ENCODE measurements at places on chromosomes 11 and 22.

GRCh38 chr11:125941619-125942611 lies 3.9 kb upstream of the VSIG10L2 start:
- peak; percentile 31 for DNase-seq

DNA sequence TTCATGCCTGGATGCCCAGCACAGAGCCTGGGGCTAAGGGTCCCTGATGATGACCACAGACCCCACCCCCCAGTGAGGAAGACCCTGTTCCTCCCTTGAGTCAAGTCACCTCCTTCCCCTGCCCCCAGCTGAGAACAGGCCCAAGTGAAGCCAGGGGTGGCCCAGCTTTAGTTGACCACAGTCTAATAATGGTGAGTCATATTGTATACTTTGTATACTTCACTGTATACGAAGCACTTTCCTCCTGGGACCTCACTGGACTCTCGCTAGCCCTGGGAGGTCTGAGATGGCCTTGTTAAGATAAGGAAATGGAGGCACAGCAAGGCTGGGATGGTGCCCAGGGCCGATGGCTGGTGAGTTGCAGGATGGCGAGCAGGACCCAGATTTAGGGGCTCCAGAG lies 3.7 kb upstream of the FLRT1 start:
- DNase-seq = no peak

DNA sequence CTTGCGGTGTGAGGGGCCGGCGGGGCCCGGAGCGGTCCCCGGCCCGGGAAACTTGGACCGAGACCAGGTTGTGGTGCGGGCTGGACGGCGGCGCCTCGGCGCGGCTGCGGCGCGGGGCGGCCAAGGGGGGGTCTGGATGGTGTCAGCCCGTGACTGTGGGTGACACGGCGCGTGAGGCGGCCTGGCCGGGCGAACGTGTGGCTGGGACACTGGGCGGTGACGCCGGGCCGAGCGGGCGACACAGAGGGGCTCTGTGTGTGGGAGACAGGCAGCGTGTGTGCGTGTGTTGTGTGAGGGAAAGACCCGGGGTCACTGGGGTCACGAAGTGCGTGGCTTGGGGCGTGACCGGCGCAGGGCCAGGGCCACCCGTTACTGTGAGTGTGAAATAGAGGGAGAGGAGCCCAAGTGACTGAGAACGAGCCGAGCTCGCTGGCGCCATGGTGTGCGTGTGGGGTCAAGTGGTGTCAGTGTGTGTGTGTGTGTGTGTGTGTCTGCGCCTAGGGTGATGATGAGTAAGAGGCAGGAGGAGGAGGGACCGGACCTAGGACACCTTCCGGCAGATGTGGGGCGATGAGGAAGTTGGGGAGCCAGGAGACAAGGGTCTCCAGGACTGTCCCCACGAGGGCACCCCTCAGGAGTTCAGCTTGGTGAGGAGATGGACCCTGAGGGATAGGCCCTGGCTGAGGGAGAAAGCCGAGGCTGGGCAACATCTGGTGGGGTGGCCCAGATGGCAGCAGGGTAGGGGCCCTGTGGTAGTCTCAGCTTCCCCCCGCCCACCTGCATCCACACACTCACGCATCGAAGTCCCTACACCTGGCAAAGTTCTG lies 817 bp downstream of the RELT start:
- peak; percentile 69 for DNase-seq

- DNase-seq = no peak
Measured at GRCh38 chr11:29482510-29482909, 534.3 kb downstream of the KCNA4 start.

GRCh38 chr11:112831041-112831440 lies 130.2 kb upstream of the NCAM1 start:
- no peak for DNase-seq

DNA sequence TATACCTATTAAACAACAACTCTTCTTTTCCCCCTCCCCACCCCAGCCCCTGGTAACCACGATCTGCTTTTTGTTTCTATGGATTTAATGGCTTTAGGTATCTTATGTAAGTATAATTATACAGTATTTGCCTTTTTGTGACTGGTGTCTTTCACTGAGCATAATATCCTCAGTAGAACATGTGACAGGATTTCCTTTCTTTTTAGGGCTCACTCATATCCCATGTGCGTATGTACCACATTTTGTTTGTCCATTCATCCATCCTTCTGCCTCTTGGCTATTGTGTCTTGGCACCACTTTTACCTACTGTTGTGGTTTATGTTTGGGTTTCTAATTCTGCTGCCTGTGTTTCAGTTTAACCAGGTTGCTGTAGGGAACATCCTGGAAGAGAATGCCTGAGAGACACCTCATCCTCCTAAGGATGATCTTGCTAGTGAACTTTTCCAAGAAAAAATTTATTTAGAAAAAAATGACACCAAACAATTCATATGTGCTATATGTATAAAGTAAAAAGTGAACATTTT lies 77.6 kb upstream of the SESN3 start:
- DNase-seq = no peak

- DNase-seq = no peak
Measured at GRCh38 chr11:75103380-75104026, 6.8 kb upstream of the OR2AT4 start.

- DNase-seq = no peak
Measured at GRCh38 chr11:37078521-37078920, 480.5 kb upstream of the RAG2 start.

GRCh38 chr22:22748297-22748743 lies 103.9 kb downstream of the GGTLC2 start:
- DNase-seq = peak; percentile 66

DNA sequence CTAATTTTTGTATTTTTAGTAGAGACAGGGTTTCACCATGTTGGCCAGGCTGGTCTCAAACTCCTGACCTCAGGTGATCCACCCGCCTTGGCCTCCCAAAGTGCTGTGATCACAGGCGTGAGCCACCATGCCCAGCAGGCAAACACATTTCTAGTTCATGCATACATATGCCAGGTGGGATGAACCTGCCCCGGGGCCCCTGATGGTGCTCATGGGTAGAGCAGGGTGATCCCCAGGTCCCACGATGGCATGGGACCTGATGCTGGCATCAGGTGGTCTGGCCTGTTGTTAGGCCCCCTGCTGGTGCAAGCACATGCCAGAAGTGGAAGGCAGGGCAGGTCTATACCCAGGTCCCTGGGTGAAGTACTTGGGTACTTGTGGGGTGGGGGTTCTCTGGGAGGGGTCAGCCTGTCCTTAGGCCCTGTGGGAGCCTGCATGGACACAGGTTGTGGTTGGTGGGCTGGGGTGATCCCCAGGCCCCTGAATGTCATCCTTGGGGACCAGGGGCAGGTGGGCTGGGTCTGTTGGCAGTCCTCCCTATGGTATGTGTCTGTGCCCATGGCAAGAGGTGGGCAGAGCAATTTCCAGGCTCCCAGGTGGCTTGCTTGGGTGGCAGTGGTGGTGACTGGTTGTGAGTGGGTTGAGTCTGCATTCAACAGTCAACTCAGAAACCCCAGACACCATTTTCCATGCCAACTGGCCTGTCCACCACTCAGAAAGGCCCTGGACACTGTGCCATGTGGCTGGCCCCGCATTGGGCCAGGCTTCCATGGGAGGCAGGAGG lies 9.6 kb upstream of the RGL4 start:
- DNase-seq = no peak

DNA sequence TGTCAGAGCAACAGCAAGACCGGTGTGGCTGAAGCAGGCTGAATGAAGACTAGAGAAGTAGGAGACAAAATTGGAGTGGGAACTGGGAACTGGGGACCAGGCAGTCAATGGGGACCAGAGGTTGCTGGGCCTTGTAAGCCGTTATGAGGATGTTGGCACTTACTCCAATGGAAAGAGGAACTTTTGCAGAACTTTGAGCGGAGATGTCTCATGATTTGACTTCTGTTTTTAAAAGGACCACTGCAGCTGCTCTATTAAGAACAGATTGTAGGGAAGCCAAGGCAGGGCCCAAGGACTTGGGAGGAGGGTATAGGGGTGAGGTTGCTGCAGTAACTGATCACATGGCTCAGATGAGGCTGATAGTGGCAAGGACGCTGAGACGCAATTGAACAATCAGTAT lies 34.2 kb downstream of the IL18 start:
- DNase-seq = no peak

DNA sequence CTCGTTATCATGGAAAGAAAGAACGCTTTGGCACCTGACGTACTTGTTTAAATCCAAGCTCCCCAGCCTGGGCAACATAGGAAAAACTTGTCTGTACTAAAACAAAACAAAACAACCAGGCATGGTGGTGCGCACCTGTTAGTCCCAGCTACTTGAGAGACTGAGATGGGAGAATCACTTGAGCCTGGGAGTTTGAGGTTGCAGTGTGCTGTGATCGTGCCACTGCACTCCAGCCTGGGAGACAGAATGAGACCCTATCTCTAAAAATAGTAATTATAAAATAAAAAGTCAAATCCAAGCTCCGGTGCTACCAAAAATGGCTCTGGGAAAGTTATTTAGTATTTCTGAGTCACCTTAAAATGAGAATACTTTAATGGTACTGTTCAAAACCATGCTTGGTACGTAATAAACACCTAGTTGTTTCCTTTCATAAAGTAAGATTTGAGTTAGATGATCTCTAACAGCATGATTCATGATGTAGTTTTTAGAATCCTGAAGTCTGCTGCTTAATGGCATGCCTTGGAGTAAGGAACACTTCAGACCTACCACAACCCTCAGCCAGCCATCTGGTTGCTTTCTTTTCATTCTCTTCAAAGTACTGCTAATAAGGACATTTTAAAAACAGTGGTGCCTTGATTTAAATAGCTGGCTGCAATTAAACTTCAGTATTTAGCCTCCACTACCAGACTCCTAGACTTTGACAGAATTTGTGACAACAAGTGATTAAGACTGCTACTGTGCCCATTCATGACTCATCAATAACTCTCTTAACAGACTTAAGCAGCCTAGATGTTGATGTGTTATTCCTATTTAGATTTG lies 8.4 kb downstream of the PPME1 start:
- DNase-seq = no peak

- no peak for DNase-seq
Measured at GRCh38 chr11:134535029-134536025, 123.3 kb upstream of the B3GAT1 start.

DNA sequence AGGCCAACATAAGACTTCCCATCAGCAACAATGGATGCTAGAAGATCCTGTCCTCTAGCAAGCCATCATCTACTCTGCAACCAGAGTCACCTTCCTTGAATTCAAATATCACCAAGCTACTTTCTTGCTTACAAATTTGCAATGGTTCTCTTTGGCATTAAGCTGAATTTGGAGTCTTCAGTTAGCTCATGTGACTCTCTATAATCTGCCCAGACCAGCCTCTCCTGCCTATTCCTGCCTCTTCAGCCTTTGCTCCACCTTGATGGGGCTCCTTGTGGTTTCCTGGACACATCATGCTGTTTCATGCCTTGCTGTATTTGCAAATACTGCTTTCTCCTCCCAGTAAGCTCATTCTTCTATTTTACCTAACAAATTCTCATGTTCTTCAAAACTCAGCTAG lies 82.3 kb downstream of the RASSF10 start:
- no peak for DNase-seq

DNA sequence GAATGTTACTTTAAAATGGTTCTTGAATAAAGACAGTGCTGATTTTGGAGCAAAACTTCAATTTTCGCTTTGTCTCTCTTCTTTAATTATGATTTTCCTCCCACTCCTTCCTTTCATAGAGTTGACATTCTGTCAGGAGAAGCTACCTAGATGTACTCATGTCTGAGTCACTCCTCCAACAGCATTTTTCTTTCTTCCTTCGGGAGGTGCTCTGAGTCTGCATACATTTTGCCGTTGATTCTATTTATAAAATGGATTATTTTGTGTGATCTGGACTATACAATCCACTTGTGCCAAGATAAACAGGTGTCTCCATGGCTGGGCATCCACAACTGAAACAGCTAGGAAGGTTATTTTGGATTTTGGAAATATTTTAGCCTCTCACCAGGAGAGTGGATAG lies 588.3 kb upstream of the ANO5 start:
- no peak for DNase-seq

GRCh38 chr11:65900899-65901180 lies 652 bp upstream of the FOSL1 start:
- no peak for DNase-seq

DNA sequence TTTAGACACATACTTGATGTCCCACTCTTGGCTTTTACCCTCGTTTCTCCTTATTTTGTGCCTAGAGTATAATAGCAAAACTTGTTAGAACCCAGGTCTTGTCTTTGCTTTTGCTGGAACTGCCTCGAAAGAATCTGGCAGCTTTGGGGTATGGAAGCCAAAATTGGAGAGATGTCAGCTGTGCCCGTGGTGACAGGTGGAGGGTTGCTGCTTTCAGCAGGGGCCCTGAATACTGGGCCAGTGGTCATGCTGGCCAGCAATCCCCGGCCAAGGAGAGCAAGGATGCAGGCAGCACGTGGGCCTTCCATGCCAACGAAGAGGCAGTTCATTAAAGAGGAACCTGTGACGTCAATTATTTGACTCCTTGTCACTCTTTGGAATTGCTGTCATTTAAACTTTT lies 181.1 kb downstream of the HIPK3 start:
- DNase-seq = no peak

DNA sequence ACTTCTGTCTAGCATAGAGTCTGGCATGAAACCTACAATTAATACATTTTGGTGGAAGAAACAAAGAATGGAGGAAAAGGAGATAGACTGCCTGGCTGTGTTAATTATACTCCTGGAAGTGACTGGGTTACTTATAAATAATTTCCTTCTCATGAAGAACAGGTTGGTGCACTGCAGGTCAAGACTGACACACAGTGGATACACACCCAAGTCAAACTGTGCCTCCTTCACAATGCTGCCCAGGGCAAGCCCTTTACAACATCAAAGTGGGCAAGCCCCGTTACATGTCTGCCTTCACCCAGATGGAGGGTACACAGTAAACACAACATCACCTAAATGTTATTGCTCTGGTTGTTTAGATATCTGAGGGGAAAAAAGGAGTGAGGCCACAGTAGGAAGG lies 83.7 kb upstream of the KCNA4 start:
- DNase-seq = no peak

DNA sequence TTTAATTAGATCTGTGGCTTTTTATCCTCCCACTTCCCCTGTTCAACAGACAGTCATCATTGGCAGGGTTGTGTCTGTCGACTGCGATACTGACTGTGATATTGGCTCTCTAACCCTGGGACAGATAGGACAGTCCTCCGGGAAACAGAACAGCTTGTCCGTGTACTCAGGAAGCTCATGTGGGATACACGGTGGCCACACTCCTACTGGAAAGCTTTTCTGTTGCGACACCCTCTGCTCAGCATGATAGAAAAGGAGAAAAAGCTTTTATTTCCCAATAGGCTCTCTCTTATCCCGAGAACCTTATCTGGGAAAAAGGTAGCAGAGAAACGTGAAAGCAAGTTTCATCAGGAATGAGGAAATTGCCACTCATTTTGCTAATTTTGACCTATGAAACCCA lies 60.4 kb upstream of the HSPA8 start:
- DNase-seq = no peak

DNA sequence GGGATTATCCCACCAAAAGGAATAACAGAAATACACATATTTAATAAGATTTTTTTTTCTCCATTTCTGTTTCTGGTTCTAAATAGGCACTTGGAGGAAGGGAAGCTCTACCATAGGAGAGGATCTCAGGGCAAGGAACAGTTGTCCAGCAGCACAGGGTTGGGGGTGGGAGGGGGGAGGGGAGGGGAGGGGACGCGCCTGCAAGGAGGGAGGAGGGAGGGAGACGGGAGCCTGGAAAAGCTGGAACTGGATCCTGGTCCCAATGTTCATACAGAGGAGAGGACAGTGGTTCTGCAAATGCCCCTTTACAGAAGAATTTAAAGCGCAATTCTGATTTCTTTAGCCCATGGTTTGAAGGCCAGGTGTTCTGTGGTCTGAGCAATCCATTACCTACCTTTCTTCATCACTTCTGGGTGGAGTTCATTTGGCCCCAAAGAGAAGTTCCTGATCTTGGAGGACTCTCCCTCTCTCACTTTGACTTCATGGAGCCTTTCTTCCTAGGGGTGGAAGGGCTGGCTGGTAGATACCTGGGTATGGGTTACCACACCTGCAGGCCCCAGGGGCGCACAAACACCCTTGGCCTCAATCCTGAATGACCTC lies 348.9 kb upstream of the NCAM1 start:
- DNase-seq = no peak

All from CD4-positive, alpha-beta T cell treated with Interleukin-2 at 100 ng/mL for 4 hours (primary cell).